ENCODE measurements at places on chromosomes 3 and 15.

GRCh38 chr15:90067181-90067952 is 34.9 kb downstream of the IDH2 start:
- DNase-seq, result no peak

DNA sequence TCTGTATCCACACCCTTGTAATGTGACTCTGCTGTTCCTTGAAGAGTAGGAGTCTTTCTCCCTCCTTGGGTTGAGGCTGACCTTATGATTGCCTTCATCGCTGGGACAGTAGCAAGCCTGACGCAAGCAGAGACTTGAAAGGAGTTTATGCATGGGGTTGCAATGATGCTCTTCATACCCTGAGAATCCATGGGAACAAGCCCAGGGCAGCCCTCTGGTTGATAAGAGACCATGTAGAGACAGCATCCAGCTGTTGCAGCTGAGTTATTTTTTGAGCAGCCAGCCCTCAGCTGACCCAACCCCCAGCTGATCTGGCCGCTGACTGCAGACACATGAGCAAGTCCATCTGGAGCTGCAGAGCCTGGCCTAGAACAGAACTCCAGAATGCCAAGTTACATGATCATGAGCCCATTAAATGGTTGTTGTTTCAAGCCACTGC is 60.6 kb upstream of the ARNT2 start:
- no peak for DNase-seq

GRCh38 chr15:89116404-89116803 is 28.1 kb downstream of the ABHD2 start:
- no peak for DNase-seq

- no peak for DNase-seq
These were observed 259.6 kb upstream of the CTNNB1 start for GRCh38 chr3:40939741-40940130.

DNA sequence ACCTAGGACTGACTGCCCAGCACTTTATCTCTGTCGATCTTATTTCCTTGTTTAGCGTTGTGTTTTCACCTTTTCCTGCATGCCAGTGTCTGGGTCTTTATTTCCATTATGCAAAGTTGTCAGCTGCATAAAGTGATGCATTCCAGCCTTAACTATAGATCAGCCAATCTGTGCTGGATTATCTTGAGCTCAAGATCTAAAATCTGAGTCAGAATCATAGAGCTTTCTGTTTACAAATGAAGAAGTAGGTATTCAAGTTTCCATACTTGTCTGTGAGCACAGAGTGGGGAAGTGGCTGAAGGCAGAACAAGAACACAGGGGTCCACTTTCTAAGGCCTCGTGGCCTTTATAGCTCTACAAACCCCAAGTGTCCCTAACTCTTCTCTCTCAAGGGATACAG is 82.4 kb upstream of the PLCL2 start:
- DNase-seq, result no peak

DNA sequence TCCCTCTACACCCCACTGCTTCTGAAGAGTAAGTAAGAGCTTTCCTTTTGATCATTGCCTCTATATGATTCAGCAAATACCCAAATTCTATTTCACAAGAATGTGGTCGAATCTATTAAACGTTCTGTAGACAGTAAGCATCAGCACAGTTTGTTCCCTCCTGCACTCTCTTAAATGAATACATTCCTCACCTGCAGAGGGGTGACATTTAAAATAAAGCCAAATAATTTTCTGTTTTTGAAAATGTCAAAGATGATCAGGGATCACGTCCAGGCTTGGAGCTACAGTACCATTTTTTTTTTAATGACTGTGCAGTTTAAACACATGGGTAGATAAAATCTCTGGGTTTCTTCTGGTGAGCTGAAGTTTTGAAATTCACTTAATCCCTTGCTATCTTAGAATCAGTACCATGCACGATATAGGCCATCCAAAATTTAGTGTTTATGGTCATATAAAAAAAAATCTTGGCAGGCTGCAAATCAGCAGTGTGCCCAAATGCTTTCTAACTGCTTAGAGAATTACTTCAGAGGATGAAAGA is 12.8 kb downstream of the PYDC2 start:
- DNase-seq, result no peak

DNA sequence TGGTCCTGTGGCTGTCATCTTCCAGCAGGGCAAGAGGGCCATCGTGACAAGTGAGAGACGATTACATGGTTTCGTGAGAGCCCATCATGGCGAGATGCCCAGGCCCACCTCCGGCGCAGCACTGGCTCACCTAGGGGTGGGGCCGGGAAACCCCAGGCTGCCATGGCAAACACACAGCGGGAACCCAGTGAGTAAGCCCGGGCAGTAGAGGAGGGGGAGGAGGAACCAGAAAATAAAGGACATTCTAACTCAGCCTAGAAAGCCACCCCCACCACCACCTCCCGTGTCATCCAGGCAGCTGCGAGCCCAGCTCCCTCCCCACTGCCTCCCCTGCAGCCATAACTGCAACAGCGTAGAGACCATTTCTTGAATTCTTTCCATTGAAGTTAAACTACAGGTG is 52.3 kb downstream of the PCSK6 start:
- DNase-seq, result no peak

- DNase-seq, result no peak
These were observed 6.7 kb upstream of the LTF start for GRCh38 chr3:46471371-46471914.

- peak; percentile 78 for DNase-seq
These were observed 59.1 kb downstream of the TRIM42 start for GRCh38 chr3:140736863-140737460.

GRCh38 chr3:13582366-13583250 is 33.7 kb downstream of the FBLN2 start:
- no peak for DNase-seq

DNA sequence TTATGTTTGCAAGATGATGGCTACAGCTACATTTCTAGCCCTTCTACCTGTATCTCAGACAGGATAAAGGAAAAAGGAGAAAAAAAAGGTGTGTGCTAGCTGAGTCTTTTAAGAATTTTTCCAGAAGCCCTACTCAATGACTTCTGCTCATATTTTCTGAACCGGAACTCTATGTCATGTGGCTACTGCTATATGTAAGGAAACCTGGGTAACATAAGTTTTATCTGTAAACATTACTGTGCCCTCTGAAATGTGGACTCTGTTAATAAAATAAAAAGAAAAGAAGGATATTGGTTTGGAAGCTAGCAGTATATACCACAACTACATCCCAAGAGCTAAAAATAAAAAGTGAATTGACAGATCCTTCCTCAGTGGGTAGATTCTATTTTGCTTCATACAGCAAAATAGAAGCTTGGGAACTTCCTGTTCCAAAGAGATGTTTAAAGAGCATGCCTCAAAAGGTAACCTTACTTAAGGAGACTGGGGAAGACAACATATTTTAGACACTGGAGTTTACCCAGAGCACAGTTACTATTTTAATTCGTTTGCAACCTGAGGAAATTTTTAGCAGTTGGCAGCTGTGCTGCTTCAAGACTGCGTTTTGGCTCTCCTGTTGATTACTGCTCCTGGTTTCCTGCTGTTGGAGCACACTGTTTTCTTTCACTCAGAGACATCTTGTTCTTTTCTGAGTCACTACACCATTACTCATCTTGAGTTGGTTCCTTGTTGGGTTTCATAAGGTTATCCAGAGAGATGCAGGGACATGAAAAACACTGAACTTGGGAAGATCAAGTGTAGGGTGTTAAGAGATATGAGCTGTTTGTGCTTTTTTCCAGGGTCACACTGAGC is 280.7 kb downstream of the NFKBIZ start:
- DNase-seq, result no peak

GRCh38 chr15:69323893-69324430 is 25.2 kb downstream of the PAQR5 start:
- DNase-seq, result no peak

DNA sequence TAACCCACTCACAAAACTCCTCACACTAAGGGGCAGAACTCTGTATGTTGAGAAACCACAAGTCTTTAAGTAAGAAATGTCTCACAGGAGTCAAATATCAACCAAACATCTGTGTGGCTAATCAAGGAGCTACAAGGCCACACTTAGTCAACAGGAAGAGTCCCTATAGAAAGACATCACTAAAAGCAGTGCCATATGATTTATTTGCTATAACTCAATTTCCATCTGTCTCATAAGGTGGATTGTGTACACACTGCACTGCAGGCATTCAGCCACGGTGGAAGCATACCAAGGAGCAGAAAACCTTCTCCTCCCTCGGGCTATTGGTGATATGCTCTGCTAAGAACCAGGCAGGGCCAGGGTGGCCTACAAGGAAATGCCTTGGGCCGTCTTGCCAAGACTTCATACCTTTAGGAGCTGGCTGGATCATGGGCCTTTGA is 197.6 kb upstream of the CFAP20DC start:
- DNase-seq, result no peak

DNA sequence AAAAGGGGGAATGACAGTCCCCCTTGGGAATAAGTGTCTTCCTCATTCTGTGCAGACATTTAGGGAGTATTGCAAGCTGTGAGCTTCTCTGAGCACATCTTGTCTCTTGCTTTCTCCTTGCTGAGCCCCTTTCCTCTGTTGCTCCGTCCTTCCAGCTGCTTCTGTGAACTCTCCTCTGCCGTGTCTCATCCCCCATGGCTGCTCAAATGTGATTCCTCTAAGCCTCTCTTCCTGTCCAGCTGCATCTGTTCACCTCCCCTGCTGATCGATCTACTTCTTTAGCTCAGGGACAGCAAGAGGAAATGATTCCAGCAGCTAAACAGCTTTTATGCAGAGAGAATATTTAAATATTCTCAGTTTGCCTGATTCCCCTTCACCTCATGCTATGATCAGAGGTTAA is 328.0 kb upstream of the DNAJC19 start:
- DNase-seq, result peak; percentile 51

DNA sequence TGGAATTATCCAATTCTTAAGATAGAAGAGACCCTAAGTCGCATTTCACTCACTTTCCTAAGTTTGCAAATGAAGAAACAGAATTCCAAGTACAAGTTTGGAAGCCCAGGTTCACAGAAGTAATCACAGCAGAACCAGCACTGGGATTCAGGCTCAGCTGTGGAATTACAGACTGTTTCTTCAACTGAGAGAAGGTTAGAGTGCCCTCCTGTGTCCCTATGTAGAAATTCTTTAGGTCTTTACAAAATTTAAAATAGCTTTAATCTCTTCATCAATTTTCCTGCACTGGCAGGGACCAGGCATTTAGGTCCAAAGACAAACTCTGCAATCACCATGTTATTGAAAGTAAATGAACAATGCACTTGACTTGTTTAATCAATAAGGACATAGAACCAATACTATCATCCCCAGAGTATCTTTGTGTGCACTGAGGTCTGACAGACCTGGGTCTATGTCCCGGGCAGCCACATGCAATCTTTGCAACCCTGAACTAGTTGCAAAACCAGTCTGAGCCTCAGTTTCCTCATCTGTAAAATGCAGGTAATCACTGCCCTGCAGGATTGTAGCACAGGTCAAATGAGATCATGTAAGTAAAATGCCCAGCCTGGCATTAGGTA is 96.3 kb upstream of the ZBED2 start:
- no peak for DNase-seq

GRCh38 chr3:160661660-160662059 is 15.3 kb upstream of the ARL14 start:
- DNase-seq, result no peak

Measured in glutamatergic neuron (in vitro differentiated cells).